Stimulated activated CD4-positive, alpha-beta T cell treated with anti-CD3 and anti-CD28 coated beads, Interleukin-1b, Interleukin-23, amount 100 ng/mL, for 1 hour (primary cell): ENCODE measurements at places on chromosomes 7 and 10.

- DNase-seq: no peak
These were observed 4.7 kb downstream of the MUC12 start for GRCh38 chr7:100974021-100974420.

DNA sequence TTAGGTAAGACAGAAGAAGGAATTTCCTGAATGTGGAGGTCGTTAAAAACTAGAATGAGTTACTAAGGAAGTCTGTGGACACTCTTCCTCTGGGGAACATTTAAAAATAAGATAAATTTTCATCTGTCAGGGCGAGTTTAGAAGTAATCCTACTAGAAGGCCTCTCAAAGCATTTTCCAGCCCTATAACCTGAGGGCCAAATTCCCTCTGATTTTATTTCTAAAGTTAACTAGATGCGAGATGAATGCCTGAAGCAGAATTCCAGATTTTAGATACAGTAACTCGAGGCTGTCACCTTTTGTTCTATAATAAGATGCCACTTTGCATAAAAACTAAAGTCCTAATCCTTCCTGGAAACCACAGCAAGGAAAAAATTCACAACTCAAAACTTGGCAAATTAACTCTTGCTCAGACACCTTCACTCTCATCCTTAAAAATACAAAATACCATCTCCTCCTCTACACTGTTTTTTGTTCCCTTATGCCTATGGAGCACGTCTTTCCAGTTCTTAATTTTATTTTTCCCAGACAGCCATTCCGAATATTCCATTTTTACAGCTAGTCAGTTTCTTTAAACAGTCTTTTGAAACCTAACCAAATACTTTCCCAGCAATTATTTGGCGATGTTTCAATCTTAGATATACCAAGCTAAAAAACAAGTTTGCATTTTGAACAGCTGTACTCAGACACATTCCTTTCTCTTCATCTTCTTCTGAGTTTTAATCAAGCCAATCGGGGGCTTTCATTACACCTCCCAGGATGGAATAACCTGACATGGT is 420.7 kb upstream of the NFE2L3 start:
- DNase-seq: no peak

GRCh38 chr10:68406111-68406814 is 814 bp downstream of the RUFY2 start:
- DNase-seq: no peak

GRCh38 chr7:68155676-68156075 is 1159.0 kb downstream of the TYW1 start:
- DNase-seq: no peak

DNA sequence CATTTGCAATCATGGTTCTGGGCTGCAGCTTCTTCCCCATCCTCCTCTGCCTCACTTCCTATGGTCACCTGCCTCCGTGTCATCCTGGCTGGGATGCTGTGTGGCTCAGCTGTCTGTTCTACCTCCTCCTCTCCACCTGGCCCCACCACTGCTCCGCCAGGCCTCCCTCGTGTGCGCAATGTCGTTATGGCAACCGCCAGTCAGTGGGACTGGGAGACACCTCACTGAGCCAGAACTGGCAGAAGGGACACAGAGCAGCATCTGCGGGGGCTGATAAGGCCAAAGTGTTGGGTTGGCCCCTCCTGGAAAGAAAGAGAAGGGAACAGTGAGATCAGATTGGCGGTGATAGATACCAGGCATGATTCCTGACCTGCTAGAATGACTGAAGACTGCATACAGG is 527.5 kb downstream of the INHBA start:
- no peak for DNase-seq

- no peak for DNase-seq
These were observed 22.7 kb downstream of the NYAP1 start for GRCh38 chr7:100506356-100506923.
